ENCODE measurements at places on chromosomes 5 and 9.
A peak's percentile ranks its signal among the peaks of the same experiment; 100 is the strongest.

DNA sequence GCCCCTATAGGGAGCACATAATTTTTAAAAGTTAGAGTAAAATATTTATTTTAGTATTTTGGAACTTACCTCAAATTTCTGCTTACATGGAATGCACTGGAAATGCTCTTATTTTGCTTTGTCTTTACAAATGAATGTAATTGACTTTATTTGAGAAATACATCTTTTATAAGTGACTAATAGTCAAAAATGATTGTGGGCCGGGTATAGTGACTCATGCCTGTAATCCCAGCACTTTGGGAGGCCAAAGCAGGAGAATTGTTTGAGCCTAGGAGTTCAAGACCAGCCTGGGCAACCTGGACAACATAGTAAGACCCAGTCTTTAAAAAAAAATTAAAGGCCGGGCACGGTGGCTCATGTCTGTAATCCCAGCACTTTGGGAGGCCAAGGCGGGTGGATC lies 5.8 kb downstream of the HMGCR start:
- DNase-seq = no peak

DNA sequence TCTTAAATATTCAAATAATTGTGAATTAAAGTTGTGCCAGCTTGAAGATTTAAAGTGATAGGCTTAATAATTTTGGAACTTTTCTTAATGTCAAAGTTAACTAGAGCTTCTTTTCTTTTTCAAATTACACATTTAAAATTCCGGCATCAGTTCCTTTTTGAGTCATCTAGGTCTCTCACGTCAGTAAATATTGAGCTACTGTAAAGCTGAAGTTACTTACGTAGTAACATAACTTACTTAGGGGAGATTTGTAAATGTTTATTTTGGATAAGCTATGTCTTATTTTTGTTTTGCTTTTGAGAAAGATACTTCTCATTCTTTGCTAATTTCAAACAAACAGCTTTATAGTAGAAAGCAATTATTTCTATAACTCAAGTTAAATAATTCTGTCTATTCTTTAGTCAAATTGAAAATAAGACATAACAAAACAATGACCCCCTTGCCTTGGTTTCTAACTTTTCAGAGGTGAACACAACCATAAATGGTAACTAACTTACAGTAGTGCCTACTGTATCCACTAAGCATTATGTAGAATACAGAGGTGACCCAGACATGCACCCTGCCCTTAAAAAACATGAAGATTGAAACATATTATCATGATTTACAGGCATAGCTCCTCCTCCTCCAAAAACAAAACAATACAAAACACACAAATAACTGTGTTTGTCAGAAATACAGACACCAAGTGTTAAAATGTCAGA lies 29.8 kb downstream of the CD274 start:
- DNase-seq = no peak

GRCh38 chr5:63055421-63055820 lies 476.8 kb downstream of the LRRC70 start:
- no peak for DNase-seq

DNA sequence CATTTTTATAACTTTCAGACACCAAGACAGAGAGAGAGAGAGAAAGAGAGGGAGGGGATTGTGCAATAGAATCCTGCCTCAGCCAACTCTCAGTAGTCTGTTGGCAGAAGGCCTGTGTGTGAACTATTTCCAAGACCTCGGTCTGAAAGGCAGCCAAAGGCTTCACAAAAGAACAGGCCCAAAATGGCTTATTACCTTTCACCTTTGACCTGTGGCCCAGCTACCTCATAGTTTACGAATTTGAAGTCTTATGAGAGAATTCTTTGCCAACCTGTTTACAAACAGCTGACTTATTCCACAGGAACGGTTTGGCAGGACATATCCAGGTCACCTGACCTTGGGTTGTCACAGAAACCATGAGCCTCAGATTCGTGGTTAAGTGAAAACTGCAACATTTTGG lies 48.6 kb downstream of the NR2F1-AS1 start:
- DNase-seq = peak; percentile 97

GRCh38 chr5:131795228-131795627 lies 1.6 kb downstream of the FNIP1 start:
- DNase-seq = no peak

Measured in AG10803 (cell line).